Common myeloid progenitor, CD34-positive (primary cell): ENCODE measurements at places on chromosomes 2 and 18.

DNA sequence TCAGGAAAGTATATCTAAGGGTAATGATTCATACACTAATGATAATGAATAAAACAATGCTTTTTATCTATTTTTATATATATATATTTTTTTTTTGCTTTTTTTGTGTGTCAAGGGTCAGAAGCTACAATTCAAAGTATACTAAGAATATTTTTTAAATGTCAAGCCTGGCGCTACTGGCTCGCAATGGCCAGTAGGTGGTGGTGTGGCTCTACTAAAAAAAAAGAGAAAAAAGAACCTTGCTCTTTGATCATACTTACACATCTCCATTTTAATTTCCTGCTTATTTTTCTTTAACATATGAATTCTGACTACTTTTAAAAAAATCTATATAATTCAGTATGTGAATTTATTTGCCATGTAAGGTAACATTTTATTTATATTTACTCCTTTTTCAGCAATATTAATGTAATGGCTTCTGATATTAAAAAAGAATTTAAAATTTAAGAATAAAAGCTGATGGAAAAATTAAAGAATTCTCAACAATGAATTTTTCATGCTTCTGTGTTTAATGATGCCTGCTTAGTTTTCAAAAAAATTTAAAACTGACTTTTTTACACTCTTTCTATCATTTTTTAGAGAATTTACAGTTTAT is 232.9 kb downstream of the GULP1 start:
- peak; percentile 66 for DNase-seq

- no peak for DNase-seq
Observed at GRCh38 chr2:147482111-147482895, 362.5 kb upstream of the ACVR2A start.

DNA sequence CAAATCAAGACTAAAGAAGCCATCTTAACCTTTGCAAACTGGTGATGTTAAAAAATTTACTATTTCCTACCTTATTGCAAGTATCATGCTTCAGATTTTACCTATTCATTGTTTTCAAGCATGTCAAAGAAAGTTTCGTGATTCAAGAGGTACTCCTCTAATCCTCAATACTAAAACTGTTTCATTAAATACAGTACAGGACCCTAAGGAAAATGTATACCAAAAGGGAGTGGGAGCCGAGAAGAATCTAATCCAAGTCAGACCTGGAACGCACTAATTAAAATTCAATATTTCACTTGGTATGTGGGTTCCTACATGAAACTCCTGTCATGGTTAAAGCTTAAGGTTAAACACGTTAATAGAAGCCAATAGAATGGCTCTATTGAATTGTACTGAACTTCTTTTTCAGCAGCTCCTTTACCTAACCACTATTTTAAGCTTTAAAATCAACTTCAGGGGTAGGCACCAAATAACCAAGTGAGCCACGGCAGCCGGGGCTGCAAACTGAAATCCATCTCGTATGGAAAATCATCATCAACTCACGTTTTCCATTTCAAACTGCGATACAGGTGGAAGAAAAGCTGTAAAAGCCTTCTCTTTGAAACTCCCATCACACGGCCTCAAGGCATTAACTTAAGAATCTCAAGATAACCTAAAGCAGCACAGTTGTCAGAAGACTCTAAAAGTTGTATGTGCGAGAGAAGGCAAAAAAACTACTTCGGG is 188.8 kb downstream of the ZEB2 start:
- DNase-seq, result peak; percentile 53

DNA sequence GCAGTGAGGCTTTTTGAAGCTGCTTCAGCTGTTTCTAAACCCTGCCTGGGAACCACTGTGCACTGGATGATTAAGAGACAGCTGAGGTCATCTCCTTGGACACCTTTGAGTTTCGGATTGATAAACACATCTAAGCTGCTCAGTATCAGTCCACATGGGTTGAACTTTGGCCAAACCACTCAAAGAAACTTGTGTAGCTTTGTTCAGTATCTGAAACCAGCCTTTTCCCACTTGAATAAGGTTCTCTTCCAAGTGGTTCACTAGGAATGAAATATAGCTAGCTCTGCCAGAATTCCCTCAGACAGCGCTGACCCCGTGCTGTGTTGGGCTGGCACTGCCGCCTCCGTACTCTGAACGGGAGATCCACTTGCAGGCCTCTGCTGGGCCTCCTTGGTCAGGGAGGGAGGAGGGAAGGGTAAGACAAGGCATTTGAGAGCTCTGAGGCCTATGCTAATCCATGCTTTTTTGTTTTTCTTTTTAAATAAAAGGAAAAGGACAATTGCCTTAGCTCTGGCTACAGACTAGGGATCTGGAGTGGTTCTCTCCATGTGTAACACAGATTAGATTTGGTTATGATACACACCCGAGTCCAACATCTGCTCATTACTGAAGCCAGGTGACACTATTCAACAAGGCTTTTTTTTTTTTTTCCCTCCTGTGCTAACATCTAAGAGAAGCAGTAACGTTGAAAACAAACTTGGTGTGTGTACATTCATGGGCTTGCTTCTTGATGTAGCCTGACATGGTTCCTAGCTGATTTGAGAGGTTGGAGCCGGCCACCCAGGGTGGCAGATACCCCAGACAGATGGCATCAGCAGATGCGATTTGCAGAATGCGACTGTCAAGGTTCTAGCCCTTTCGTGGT is 67.7 kb downstream of the NCK2 start:
- DNase-seq, result no peak

DNA sequence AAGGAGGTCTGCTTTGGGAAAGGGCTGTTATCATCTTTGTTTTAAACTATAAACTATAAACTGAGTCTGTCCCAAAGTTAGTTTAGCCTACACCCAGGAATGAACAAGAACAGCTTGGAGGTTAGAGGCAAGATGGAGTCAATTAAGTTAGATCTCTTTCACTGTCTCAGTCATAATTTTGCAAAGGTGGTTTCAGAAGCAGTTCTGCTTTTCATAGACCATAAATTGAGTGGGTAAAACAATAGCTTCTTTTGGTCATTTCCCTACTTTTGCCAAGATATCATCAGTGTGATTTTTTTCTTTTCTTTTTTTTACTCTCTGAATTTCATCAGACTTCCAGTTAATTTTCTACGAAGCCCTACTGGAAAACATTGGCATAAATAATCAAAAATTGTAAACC is 117.0 kb downstream of the AP1S3 start:
- no peak for DNase-seq

- DNase-seq, result no peak
Observed at GRCh38 chr2:165691615-165692014, 102.4 kb downstream of the GALNT3 start.

DNA sequence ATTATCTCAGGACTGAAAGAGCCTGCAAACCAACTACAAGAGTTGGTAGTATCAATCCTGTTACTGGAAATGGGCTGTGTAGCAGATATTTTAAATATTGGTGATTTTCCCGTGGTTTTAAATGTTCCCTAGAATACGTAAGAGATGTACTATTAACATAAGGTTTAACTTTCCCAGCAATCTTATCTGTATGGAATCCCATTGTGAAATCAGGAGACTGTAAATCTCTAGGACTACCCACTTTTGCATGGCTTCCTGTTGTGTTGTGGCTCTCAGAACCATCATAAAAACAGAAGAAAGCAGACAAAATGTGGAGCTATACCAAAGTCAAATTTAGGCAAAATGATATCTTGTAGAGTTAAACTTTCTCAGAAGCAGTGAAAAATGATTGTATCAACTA is 641.5 kb upstream of the SETBP1 start:
- no peak for DNase-seq

DNA sequence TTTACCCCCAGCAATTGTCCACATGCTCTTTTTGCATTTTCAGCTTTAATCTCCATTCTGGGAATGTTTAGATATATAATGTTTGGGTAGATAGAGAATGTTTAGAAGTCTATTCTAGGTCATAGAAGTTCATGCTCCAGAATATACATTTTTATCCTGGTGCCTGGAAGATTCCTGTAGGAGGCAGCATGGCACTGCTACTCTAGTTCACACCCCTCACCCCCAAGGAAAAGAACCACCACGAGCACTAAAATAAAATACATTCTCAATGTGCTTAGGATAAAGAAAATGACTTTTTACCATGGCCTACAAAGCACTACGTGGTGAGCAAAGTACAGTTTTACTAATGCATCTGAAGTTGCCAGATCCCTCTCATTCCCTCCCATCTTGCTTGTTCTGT is 53.8 kb downstream of the MYO1B start:
- DNase-seq, result no peak

GRCh38 chr2:147543056-147543455 is 301.8 kb upstream of the ACVR2A start:
- no peak for DNase-seq

GRCh38 chr2:234291765-234292204 is 205.1 kb downstream of the ARL4C start:
- peak; percentile 66 for DNase-seq

DNA sequence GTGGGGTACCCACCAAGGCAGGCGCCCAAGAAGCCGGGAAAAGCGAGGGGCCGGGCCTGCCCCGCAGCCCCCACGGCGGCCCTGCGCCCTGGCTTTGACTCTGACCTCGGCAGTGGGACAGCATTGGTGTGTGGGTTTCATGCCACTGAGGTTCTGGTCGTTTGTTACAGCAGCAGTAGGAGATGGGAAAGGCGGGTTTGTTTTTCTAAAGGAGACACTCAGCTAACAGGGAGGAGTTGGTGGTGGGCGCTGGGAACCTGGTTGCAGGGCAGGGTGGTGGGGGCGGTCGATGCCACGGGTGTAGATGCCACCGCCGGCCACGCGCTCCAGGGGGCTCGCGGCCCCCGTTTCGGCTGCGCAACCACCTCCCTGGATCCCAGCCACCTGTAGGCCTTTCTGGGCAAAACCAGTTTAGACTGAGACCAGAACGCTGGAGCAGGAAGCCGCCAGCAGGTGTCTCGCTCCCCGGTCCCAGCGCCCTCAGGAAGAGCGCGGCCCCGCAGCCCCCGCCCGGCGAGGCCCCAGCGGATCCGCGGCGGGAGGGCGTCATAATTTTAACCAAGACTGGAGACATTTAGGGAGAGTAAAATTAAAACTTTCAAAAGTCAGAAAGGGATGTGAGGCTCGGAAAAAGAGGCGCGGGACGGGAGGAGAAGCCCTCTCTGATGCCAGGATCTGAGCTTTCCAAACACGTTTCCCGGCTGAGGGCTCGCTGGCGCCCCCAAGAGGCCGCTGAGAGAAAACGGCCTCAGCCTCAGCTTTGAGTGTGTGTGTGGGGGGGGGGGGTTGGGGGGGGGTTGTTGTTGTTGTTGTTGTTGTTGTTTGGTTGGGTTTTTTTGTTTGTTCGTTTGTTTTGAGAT is 17.4 kb downstream of the CIDEA start:
- DNase-seq, result peak; percentile 78

- DNase-seq, result no peak
Observed at GRCh38 chr18:8229787-8230186, 379.4 kb upstream of the RAB12 start.

DNA sequence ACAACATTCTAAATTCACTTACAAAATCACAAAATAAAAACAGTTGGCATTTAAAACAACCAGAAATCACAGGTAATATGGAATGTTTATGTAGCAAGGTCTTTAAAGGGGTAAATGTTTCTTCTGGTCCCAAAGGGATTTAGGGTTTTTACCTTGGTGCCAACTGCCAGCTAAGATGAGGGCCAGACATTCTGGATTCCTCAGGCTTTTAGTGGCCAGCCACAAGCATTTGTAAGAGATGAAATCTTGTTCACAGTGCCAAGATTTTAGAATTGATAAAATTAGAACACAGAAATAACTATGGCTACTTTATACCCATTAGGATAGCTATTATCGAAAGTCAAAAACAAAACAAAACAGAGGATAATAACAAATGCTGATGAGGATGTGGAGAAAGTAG is 60.4 kb upstream of the CDKL4 start:
- DNase-seq, result no peak

DNA sequence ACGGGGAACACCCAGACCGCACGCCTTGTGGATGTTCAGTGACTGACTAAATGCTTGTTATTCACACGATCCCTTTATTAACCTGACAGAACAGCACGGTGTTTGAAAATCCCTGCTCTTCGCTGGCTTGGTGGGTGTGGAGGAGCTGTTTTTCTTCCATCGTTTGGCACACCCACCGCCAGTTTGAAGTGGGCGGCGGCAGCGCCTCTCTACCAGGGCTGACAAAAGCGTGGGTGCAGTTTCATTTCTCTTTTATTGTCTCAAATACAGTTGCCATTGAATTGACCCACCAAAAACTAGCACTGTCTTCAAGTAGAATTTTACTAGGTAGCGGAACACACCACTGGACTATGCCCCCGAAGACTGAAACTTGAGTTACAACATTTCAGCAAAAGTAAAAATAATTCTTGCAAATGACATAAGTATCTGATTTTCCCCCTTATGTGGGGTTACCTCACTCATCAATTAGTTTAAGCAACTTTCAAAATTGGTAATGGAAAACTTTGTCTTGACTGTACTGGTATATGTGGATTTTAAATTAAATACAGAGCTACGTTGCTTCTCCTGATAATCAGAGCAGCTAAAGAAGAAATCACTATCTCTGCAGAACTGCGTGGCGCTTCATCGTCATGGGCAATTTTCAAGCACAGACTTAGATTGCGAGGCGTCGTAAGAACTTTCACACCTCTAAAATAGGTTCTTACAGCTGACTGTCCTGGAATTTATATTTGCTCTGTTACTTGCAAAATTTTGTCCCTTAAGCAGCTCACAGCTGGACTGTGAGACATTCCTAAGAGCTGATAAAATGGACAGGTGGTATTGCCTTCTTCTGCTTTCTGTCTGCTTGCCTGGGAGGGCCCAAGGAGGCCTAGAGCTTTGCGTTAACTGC is 60.9 kb downstream of the LDLRAD4 start:
- DNase-seq, result no peak

- DNase-seq, result peak; percentile 27
Observed at GRCh38 chr2:112201696-112202430, 53.0 kb downstream of the ZC3H8 start.

DNA sequence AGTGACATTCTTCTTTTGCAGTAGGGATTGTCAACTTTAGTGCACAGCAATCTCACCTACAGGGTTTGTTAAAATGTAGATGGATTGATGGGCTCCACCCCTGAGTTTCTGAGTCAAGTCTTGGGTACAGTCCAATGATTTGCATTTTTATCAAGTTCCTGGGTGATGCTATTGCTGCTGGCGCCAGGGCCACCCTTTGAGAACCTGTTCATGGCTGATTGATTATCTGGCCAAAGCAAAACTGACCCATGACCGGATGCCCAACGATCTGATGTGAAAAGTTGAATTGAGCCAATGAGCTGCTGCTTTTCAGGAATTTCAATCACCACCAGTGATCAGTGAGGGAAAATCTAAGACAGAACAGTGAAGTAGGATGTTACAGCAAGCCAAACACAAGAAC is 675.3 kb downstream of the TMEM182 start:
- DNase-seq, result no peak

DNA sequence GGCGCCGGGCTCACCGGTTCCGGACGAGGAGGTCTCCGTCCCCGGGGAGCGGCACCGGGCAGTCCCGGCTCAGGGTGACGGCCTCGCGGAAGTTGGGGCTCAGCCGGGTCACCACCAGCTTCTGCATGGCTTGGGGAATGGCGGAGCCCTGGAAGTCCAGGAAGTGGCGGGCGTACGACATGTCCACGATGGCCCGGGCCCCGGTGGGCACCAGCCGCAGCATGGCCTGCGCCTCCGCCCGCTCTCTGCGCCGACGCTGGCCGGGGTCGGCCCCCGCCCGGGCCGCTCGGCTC is 157 bp downstream of the PTGR3 start:
- no peak for DNase-seq

- DNase-seq, result peak; percentile 69
Observed at GRCh38 chr2:240024766-240025165, 376 bp downstream of the NDUFA10 start.
